ENCODE measurements at places on chromosomes 5 and 9.

DNA sequence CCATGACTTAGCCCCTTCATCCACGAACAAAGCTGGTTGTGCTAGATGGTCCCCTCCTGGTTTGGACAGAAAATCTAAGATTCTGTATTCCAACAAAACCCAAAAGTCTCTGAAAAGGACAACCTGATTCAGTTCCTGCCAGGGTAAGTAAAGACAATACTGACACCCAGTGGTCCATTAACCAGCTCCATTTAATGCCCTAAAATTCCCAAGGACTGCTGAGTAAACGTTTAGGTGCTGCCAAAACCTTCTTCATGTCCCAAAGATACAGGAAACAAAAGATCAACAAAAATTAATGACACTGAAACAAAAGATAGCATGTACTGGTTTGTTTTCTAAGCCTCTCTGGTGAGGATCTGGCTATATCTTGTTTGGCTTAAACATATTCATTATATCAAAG is 25.3 kb upstream of the PPP1R2B start:
- DNase-seq, result no peak

DNA sequence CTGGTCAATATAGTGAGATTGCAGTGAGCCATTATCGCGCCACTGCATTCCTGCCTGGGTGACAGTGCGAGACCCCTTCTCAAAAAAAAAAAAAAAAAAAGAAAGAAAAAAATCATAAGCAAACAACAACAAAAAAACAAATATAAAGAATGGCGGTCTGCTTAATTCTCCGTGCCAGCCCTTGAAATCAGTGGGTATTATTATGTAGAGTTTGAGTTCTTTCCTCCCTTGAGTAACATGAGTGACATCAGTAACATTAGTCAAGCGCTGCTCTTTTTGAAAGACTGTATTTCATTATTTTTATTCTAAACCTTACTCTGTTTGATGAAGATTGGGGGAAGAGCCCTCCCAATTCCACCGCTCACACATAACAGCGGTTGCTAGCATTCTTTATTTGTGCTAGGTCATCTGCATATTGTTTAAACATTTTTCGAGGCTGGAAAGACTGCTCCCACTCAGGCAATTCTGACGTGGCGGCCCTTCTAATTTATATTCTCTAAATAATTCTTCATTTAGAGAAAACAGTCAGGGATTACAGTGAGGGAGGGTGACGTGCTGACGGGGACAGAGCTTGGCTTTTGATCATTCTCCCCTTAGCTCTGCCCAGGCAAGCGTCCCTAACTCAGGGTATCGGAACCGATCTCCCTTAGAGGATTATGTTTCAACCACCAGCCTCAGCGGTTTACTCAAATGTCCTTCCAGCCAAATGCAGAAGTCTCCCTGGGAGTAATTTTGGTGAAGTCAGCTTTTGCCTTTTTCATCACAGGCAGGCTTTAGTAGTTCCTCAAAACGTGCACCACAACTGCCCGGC is 860 bp upstream of the MARCHF6 start:
- no peak for DNase-seq

DNA sequence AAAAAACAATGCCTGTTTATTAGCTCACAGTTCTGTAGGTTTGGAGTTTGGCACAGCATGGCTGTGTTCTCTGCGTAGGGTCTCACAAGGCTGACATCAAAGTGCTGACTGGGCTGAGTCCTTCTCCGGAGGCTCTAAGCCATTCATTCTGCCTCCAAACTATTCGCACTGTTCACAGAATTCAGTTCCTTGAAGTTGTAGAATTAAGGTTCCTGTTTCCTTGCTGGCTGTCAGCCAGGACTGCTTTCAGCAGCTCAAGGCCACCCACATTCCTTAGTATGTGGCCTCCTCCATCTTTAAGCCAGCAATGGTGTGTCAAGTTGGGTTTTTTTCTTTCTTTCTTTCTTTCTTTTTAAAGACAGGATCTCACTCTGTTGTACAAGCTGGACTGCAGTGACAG is 161.9 kb downstream of the CDH6 start:
- no peak for DNase-seq

DNA sequence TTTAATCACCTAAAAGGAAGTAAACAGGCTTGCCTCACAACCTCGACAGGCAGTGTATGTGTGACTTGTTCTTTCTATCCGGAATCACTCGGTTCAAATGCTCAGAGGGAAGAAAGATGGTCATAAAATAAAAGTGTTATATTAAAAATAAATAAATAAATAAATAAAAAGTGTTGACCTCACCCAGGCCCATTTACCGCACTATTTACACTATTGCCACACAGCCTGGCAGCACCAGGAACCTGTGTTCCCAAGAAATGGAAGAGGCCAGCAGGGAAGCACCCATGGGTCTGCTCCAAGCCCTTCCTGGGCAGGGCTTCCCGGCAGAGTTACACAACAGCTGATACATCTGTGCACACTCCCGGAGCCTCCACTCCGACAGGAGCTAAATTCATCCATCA is 127.9 kb downstream of the EFNA5 start:
- DNase-seq, result peak; percentile 44

DNA sequence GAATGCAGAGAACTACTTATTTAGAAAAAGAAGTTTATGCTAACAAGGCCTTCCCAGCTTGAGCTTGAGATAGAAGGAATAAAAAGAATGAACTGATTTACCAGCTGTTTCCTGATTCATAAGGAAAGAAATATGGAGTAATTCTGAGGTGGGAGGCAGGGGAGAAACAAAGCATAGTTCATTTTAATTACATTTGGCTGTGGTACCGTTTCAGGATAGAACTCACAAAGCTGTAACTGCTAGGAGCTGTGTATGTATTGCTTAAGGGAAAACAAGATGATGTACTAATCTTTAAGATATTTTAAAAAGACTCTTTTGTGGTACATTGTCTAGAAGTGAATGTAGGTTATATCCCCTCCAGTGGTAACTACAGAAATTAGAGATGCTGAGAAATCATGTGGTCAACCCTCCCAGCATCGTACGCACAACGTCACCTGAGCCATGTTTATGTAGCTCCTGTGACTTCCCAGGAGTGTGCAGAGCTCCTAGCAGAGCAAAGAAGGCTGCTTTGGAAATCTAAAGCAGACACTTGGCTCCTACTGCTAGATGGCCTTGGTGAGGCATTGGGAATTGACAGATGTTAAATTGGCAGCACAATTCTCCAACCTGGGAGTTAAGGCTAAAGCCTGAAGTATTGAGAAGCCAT is 208.3 kb upstream of the VLDLR start:
- no peak for DNase-seq

DNA sequence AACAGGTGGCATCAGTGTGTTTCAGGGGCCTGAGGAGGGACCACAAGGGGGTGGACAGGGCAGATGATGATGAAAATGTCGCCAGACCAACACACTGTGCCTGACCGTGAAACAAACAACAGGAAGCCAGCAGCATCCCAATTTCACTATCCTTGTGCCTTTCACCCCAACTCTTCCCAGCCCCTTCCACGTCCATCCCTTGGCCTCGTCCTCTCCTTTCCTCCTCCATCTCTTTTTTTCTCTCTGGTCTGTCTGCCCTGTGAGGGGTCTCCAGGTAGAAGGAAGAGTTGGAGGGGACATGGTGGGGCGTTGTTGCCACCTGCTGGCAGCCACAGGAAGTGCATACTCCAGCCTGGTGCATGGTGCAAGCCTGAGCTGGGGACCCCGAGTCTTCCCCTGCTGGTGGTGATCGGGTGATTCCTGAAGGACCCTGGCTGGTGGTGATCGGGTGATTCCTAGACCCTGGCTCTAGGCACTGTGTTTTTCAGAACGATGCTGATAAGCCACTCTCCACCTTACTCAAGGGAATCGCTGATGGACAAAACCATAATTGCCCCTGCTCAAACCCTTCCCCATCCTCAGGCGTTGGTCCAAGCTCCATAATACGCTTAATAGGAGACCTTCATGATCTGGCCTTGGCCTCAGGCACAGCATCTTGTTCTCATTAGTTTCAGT is 21.7 kb upstream of the NSD1 start:
- peak; percentile 37 for DNase-seq

- no peak for DNase-seq
These were observed 12.6 kb upstream of the ACSL6 start for GRCh38 chr5:132024117-132024435.

DNA sequence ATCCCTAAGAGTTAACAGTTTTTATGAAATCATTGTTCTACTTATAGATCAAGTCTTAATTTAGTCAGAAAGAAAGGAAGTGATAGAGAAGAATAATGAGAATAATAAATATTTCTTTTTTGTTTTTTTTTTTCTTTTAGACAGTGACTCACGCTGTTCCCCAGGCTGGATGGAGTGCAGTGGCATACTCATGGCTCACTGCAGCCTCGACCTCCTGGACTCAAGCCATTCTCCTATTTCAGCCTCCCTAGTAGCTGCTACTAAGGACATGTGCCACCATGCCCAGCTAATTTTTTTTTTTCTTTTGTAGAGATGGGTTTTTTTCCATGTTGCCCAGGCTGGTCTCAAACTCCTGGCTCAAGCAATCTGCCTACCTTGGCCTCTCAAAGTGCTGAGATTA is 11.0 kb downstream of the IFNA21 start:
- DNase-seq, result no peak

DNA sequence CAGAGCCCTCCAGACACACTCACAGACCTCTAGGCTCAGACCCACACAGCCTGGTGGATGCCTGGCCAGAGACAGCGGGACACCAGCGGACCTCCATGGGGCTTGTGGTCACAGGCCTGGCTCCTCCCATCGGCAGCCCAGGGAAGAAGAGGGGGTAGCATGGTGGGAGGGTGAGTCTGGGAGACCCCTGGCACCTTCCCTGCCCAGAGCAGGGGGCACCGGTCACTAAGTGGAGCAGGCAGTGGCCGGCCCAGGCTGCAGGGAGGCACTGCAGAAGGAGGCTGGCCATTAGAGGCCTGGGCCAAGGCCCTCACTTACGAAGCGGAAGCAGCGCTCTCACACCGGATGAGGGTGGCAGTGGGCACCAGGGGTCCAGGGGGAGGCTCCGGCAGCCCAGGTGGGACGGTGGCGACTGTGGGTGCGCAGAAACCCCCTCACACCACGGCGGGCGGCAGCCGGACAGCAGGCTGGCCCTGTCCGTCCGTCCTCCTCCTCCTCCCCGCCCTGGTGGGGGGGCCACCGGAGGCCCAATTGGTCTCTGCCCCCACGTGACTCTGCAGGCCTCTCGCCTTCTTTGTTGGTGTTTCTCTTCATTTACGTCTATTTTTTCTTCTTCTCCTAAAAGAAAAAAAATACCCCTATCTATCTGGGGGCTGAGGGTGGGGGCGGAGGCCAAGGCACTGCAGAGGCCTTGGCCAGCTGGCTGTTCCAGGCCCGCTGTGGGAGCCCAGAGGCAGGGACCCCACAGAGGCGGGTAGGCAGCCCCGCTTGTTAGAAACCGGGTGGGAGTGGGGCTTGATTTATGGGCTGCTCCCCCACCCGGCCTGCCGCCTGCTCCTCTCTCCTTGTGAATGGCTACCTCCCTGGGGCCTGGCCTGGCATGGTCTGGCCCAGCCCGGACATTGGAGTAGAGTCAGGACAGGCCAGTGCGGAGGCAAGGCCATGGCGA is at the start of gene NR5A1:
Gene NR5A1, minus strand, starts transcription at position 469 of the 949 bp plus-strand sequence. CDS start 4,004 bp downstream, outside the sequence.
- DNase-seq, result no peak

GRCh38 chr5:122517091-122517490 is 205.1 kb downstream of the SNCAIP start:
- DNase-seq, result no peak

DNA sequence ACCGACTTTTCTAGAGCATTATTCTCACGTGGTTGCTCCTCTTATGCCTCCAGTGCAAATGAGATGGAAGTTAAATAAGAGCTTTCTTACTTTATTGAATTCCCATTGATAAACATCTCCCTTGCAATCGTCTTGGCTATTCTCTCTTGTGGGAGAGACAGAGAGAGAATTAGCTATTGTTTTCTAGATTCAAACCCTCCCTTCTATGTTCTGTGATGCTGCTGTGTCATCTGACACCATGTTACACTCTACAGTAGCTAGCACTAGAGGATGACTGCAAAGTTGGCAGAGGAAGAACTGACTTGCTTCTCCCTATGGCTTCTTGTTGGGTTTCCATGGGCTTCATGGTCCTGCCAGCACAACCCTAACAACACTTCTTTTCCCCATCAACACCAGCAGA is 134.6 kb upstream of the RANBP3L start:
- no peak for DNase-seq

GRCh38 chr5:96294884-96295202 is 138.2 kb downstream of the PCSK1 start:
- no peak for DNase-seq

DNA sequence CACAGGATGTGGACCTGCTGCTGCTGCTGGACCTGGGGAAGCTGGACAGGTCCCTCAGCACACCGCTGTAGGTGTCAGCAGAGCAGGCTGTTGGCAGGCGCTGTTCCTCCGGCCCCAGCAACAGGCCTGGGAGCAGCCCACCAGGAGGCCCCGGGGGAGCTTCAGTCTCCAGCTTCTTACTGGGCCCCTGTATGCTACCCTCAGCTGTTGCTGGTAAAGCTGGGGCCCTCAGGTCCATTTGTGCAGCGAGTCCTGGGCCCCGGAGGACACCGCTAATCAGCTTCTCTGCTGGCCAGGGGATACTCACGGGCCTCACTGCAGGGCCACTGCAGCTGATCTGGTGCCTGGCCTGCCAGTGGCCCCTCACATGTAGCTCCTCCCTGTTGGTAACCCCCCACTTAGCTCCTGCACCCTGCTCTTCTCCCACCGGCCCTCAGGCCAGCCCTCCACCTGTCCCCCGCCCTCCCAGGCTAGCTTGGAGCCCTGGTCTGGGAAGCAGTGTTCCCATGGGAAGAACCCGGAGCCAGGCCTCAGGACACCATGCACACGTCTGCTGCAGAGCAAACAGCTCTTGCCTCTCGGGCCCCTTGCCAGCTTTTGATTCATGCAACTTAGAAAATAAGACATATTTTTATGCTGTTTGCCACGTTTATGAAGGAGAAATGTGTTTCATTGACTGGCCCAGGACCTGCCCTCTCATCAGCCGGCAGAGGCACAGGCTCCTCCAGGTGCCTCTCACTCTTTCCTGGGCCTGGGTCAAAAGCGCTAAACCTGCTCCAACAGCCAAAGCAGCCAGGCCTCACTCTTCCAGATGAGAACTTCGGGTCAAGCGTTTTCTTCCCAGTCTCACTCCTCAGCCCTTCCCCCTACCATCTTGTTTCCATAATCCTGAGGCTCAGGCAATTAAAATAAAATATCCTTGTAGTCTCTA is 61.0 kb upstream of the ADAMTS2 start:
- DNase-seq, result no peak

GRCh38 chr9:109723781-109724180 is 56.2 kb upstream of the PALM2AKAP2 start:
- DNase-seq, result no peak

DNA sequence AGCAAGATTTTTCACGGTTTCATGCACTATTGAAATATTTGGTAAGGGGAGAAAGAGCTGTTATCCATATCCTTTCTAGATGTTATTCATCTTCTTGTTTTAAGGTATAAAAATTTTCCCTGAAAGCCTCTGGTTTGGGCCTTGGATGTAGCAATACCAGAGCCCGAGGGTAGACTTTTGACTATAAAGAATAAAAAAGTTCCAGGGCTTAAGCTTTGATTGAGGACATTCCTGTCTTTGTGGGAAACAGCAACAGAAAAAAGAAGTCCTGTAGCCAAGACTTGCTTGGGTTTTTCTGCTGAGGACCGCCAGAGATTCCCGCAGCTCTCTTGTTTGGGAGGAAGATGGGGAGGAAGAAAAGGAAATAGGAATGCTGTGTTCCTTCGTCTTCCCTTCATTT is 440.0 kb upstream of the WWC1 start:
- no peak for DNase-seq
